ENCODE measurements at places on chromosomes 4 and X.

DNA sequence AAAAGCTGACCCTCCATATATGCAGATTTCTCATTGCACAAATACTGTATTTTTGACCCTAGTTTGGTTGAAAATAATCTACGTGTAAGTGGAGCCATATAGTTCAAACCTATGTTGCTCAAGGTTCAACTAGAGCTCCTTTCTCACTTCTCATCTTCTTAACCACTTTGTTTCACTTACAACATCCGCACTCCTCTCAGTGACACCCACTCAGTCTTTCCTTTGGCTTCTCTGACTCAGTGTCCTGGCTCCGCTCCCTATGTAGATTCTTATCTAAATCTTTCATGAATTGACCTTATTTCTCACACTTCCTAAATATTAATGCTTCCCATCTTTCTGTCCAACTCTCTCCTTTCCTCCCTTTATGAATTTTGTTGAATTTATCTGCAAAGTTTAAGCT, 32.9 kb upstream of the DKK2 start:
- no peak for DNase-seq

DNA sequence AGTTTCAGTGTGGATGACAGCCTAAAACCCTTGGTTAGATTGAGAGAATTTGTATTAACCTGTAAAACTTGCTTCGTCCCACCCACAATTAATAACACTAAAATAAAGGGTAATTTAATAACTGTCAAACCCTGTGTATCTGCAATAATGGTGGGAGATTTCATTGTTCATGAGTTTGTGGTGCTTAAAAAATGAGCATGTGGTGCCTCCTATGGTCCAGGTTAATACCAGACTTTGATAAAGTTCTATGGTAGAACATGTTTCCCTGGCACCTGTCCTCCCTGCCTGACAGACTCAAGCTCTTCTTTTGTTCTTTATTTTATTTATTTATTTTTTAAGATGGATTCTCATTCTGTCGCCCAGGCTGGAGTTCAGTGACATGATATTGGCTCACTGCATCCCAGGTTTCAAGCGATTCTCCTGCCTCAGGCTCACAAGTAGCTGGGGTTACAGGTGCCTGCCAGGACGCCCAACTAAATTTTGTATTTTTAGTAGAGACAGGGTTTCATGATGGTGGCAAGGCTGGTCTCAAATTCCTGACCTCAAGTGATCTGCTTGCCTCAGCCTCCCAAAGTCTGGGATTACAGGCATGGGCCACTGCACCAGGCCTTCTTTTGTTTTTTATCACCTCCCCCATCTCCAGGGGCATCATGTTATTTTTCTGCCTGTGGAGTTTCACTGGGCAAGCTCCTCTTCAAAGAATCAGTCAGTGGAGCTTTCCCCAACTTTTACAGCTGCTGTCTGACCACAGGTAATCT, 289.2 kb downstream of the NR3C2 start:
- DNase-seq, result no peak

DNA sequence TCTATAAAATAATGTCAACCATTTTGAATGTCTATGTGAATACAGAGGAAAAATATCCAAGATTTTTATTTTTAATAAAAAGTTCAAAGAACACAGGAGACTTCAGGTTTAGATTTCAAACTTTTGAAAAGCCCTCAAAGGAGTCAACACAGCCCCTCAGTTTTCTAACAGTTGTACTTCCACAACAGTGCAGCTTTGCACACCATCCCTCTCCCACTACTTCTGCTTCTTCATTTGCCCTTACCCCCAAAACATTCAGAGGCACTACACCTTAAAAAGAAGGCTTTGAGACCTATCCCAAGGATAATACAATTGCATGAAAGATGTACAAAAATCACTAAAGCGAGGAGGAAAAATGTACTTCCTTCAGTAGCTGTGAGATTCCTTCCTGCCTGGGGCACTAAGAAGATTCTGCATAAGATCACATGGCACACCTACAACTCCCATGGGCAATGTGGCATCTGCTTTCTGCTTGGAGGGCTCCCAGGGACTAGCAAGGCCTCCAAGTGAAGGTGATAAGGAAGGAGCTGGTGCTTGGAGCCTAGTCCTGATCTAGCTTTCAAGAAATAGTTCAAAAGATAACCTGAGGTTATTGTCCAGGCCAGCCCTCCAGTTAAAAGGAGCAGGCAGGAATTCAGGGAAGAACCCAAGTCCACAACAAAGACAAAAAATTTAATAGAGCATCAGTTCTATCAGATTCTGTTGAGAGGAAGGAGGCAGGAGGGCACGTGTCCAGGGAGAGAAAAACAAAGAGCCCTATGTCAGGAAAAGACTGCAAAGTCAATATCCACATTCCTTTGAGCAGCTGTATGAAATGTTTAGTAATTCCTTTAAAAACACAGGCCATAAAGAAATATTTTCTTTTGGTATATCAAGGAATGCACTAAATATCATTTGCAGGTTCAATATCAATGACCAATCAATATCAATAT, 19.1 kb downstream of the ARAP2 start:
- DNase-seq, result no peak

- DNase-seq, result no peak
These were observed 82.8 kb downstream of the PDGFC start for GRCh38 chr4:156888762-156889161.

DNA sequence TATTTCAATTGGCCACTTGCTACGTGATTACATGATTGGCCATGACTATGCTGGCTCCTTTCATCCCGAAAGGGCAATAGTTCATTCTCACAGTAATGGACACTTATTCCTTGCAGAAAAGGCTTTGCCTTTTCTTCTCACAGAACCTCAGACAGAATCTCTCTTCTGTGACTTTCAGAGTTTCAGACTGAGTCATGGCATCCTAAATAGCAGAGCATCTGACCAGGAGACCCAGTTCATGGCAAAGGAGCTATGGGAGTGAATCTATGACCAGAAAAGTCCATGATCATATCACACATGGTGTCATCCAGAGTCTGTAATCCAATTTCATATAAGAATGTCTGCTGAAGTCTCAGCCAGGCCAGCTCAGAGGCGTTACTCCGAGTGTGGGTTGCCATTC, 263.3 kb upstream of the CLNK start:
- DNase-seq, result no peak

DNA sequence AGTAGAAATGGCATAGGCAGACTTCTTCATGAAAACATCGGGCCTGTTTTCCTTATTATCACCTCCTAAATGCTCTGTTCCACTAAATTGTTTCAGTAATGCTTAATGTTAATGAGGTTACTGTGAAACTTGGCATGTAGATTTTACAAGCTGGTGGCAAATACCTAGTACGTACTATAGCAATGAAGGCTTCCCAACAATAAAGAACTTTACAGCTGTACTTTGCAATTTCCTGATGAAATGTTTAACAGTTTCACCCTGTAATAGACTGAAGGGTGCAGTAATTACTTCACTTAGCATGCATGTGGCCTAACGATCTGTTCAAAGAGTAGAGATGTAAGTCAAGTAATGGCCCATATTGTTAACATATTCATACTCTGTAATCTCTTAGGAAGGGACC, 524.7 kb downstream of the IL15 start:
- DNase-seq, result peak; percentile 19

- DNase-seq, result no peak
These were observed 30.4 kb downstream of the PGRMC1 start for GRCh38 chrX:119266364-119266995.

DNA sequence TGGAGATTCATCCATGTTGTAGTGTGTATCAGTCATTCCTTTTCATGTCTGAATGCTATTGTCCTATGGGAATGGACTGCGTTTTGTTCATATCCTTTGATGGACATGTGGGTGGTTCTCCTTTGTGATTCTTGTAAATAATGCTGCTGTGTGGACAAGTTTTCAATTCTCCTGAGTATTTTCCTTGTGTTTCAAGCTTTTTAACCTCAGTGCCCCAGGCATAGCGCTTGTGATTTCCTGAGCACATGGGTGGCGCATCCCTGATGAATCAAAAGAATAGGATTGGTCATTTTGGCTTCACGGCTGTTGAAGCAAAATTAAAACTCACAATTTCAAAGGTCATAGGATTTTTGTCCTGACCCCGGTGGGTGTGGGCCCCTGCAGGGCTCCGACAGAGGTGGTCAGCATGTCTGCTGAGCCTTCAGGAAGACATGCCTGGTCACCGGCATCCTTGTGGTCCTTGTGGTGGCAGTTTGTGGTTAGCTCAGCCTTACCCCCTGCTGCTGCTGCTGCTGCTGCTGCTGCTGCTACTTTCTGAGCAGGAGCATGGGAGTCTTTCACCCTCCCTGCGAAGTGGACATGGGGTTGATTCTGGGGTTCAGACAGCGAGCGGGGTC, 30.0 kb downstream of the SHROOM2 start:
- DNase-seq, result no peak

- peak; percentile 70 for DNase-seq
These were observed at the start of gene HAND2 for GRCh38 chr4:173529477-173530325. HAND2 (minus strand) TSS chr4:173530229; CDS start chr4:173529289, 940 bp downstream.

DNA sequence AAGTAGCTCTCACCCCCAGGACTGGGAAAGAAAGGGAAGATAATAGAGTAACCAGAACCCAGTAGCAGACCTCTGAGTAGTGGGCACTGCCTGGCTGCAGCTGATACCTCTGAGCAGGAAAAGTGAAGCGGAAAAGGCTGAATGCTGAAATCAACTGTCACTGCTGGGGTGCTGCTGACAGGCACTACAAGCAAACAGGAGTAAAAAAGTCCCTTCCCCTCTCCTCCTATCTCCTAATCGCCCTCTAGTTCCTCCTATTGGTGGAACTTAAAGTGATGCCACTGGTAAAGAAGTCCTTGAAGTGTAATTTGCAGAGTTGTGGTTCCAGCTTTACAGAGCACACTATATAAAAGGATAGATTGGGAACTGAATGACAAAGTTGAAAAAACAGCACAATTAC, 32.8 kb upstream of the GLRB start:
- DNase-seq, result no peak

Data from large intestine (tissue), 12 donors.